ENCODE measurements at places on chromosomes 7 and 10.

DNA sequence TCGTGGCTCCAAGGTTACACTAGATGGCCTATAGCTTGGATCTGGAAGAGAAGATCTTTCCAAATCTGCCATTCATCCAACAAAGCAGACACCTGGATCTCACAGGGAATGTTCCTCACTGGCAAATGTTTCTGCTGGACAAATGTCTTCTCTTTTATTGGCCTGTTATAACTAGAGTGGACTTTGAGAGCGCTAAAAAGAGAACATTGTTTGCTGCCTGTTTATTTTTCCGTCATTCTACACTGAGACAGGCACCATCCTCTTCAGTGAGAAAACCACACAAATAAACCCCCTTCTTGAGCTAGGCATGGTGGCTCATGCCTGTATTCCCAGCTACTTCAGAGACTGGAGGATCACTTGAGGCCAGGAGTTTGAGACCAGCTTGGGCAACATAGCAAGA lies 206.9 kb downstream of the CREB5 start:
- no peaks in the 10 kb centered on the region for H3K36me3 ChIP-seq
- DNase-seq = no peak
- H3K4me3 ChIP-seq = no peak overlapping the region
- H3K27ac ChIP-seq = no peak overlapping the region
- no peaks in the 10 kb centered on the region for H3K27me3 ChIP-seq

DNA sequence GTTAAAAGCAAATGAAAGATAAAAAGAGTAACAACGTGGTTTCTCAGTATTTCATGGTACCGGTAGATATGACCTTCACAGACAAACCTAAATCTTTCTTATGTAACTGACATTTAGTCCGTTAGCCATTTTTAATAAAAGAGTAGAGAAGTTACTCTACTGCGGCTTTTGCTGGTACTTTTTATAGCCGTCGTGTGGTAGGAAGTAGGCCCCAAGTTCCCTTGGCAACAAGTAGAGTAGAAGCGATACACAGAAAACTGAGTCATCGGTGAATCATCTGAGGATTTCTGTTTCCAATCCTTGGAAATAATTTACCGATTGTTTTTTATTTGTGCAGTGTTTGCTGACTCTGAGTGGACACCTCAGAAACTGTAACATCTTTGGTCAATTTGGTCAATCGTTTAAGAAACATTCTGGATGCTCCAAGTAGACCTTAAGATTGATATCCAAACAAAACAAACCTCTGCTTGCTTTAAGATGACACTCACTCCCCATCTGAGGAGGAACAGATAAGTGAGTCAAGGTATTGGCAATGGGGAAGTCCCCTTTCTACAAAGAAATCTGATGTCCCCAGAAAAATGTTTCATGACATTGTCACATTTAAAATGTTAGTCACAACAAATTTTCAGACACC lies 63.9 kb upstream of the AHR start:
- no peaks in the 10 kb centered on the region for H3K36me3 ChIP-seq
- H3K27ac ChIP-seq = peak overlapping the region; percentile 88
- H3K4me3 ChIP-seq = peak overlapping the region; percentile 23
- H3K4me1 ChIP-seq = peaks cover 23% of the 10 kb centered on the region

GRCh38 chr7:138982204-138982623 lies 1.0 kb upstream of the KIAA1549 start:
- H3K36me3 ChIP-seq = no peaks in the 10 kb centered on the region
- no peak overlapping the region for H3K27ac ChIP-seq
- DNase-seq = no peak
- peaks cover 26% of the 10 kb centered on the region for H3K27me3 ChIP-seq
- H3K4me1 ChIP-seq = peaks cover 5% of the 10 kb centered on the region

DNA sequence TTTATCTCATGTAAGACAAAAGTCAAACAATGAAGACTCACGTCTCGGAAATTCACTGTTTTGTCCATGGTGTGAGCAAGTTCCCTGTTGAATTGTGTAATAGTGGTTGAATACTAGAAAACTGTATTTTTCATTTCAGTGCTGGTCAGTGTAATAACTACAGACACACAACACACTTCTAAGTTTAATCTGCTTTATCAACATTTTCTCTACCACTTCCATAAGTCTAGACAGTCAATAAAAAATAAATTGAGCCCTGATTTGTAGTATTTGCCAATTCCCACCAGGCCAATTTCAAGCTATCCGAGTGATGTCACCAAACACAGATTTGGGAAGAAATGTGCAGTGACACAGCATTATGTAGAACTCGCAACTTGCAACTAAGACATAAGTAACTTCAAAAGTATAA lies 81.9 kb downstream of the GPR141 start:
- H3K4me1 ChIP-seq = no peaks in the 10 kb centered on the region
- H3K4me3 ChIP-seq = no peak overlapping the region
- DNase-seq = no peak
- no peak overlapping the region for H3K27ac ChIP-seq

DNA sequence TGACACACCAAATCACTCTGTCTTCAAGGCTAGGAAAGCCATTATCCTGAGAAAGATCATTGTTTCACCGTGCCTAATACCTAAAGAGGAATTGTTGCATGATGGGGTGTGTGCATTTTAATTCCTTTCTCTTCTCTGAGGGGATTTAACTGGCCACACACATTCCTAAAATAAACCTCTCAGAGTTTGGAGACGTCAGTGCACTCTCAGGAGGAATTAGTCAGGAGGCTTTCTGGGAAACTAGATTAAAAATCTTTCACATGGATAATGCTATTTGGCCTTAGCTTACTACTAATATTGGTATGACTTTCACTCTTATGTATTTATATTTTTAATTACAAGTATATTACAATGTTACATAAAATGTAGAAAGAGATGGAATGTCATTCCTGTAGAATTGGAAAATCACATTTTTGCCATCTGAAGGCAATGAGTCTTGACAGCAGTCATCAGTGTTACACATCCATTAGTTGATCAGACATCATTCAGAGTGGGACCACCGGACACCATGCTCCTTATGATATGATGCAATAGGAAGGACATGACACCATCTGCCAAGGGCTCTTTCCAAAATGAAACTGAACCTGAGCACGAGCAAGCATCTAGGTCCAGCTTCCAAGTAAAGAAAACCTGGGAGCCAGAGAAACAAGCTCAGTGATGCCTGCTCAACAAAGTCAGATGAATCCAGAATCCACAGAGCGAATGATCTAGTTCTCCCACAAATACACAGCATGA lies 43.1 kb upstream of the TMEM273 start:
- no peak for DNase-seq
- H3K4me1 ChIP-seq = no peaks in the 10 kb centered on the region
- H3K27ac ChIP-seq = no peak overlapping the region
- H3K27me3 ChIP-seq = no peaks in the 10 kb centered on the region
- no peak overlapping the region for H3K4me3 ChIP-seq

- no peak overlapping the region for H3K4me3 ChIP-seq
- no peak for DNase-seq
- H3K27ac ChIP-seq = no peak overlapping the region
- no peaks in the 10 kb centered on the region for H3K36me3 ChIP-seq
- peaks cover 39% of the 10 kb centered on the region for H3K4me1 ChIP-seq
These were observed 45.3 kb upstream of the ZMIZ1 start for GRCh38 chr10:79023240-79024162.

DNA sequence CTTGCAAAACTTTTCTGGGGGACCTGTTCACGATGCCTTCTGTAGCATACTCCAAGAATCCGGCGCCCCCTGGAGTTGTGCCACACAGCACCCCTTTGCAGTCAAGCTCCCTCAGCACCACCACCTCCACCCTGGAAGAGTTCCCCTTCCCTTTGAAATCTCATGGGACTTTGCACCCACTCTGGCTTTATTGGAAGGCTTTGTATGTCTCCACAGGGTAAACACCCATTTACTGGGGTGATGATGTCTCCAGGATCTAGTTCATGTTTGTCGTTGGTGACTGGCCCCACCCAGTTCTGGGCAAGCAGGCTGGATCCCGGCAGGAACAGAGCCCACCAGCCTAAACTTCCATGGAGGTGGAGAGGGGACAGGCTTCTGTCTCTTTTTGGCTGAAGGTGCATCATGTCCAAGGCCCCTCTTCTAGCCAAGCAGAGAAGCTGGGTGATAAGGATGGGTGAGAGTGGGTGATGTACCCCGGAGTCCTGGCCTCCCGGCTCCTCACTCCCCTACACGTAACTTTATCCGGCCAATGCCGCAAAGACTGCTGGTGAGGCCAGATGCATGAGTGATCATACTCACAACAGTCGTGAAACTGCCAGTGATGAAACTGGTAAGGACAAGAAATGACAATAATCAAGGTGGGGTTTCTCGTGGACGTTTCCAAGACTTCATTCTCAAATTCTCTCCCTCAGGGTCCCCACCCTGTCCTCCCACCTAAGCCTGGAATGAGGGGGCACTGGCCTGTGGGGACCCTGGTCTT lies 695 bp upstream of the CLDN4 start:
- H3K4me3 ChIP-seq = no peak overlapping the region
- H3K27ac ChIP-seq = no peak overlapping the region
- H3K27me3 ChIP-seq = no peaks in the 10 kb centered on the region

GRCh38 chr10:1006573-1006972 lies 18.3 kb downstream of the GTPBP4 start:
- no peak overlapping the region for H3K27ac ChIP-seq
- DNase-seq = no peak
- H3K27me3 ChIP-seq = no peaks in the 10 kb centered on the region
- H3K4me1 ChIP-seq = no peaks in the 10 kb centered on the region
- H3K36me3 ChIP-seq = peaks cover 78% of the 10 kb centered on the region

DNA sequence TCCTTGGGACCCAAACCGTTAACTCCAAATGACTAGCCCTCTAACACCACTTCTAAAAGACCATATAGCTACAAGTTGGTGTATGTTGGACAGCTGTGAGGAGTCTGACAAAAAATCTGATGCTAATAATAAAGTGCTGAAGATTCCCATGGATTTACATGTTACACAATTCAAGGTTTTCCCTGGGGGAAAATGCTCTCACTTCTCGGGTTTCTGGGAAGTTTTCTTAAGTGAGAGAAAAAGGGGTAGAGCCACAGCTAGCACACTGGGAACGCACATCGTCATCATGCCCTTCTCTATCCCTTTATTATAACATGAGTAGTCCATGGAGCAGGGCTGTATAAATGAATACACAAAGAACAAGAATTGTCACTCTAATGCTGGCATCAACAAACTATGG lies 162.1 kb downstream of the CHCHD3 start:
- no peaks in the 10 kb centered on the region for H3K36me3 ChIP-seq
- H3K4me1 ChIP-seq = no peaks in the 10 kb centered on the region
- no peak overlapping the region for H3K4me3 ChIP-seq

GRCh38 chr7:91915401-91916050 lies 25.1 kb upstream of the AKAP9 start:
- no peak overlapping the region for H3K4me3 ChIP-seq
- no peaks in the 10 kb centered on the region for H3K27me3 ChIP-seq
- H3K4me1 ChIP-seq = no peaks in the 10 kb centered on the region
- H3K36me3 ChIP-seq = no peaks in the 10 kb centered on the region

DNA sequence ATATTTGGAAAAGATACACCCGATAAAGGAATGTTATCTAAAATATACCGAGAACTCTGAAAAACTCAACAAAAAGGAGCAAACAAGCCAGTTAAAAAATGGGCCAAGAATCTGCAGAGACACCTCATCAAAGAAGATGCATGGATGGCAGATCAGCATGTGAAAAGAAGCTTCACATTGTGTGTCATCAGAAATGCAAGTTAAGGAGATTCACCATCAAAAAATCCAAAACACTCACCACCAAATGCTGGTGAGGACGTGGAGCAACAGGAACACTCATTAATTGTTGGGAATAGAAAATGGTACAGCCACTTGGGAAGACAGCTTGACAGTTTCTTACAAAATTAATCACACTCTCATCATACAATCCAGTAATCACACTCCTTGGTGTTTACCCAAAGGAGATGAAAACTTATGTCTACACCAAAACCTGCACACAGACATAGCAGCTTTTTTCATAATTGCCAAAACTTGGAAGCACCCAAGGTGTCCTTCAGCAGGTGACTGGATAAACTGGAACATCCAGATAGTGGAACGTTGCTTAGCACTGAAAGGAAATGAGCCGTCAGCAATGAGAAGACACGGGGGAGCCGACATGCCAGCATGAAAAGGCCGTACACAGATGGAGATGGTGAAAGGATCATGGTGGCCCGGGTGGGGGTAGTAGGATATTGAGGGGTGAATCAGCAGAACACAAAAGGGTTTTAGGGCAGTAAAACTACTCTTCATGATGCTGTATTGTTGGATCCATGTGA lies 27.9 kb upstream of the PWWP2B start:
- no peak overlapping the region for H3K4me3 ChIP-seq
- H3K36me3 ChIP-seq = no peaks in the 10 kb centered on the region
- H3K4me1 ChIP-seq = peaks cover 4% of the 10 kb centered on the region
- no peak for DNase-seq

GRCh38 chr7:121505540-121506182 lies 109.6 kb upstream of the FAM3C start:
- no peaks in the 10 kb centered on the region for H3K27me3 ChIP-seq
- H3K36me3 ChIP-seq = no peaks in the 10 kb centered on the region
- H3K4me3 ChIP-seq = no peak overlapping the region

GRCh38 chr10:99432047-99432446 lies 1.6 kb upstream of the GOT1 start:
- H3K27ac ChIP-seq = no peak overlapping the region
- DNase-seq = no peak
- H3K36me3 ChIP-seq = no peaks in the 10 kb centered on the region

DNA sequence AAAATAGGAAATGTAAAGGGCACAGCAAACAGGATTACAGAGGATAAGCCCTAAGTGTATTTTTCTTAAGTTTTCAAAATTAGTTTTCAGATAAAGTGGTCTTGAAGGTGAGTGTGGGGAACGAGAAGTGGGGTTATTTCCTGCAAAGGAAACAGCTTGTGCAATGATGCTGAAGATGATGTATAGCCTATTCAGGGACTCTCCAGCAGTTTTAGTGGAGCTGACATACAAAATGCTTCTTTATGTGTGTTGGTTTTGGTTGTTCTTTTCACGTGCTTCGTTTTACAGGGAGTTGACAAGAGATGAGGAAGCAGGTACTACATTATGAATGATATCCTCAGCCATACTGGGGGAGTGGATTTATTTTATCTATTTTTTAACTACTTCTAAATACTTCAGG lies 20.5 kb downstream of the CASD1 start:
- no peaks in the 10 kb centered on the region for H3K4me1 ChIP-seq
- no peak overlapping the region for H3K4me3 ChIP-seq
- peaks cover 11% of the 10 kb centered on the region for H3K36me3 ChIP-seq

DNA sequence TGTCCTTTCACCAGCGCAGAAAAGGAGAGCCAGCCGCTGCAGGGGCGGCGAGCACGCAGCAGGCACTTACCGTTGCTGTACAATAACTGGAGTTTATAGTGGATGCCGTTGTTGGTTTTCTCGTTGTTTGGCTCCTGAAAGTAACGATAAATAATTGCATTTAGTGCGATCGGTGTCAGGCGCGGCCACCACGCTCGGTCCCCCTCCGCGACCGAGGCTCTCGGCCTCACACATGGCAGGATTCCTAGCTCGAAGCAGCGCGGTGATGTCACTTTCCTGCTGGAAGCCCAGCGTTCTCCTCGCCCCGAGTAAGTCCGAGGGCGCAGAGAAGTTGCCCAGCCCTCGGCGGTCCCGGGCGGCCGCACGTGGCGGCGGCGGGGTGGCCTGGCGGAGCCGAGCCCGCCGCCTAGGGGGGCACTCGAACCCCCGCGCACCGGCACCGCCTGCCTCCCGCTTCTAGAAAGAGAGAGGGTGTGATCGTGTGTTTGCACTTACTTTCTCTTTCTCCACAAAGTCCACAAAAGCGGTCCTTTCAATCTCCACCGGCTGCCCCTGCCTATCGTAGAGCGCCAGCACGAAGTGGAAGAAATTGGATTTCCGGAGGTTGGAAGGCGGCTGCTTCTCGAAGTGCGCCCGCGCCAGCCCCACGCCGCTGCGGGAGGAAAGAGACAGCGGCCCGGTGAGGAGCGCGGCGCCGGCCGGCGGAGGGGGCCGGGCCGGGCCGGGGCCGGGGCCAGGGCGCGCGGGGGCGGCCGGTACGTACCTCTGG lies 1.0 kb downstream of the EBF3 start:
- H3K27ac ChIP-seq = no peak overlapping the region
- H3K4me3 ChIP-seq = peak overlapping the region; percentile 5
- DNase-seq = no peak

Data from CD8-positive, alpha-beta memory T cell (primary cell).